ENCODE measurements at places on chromosomes 11 and 22.

GRCh38 chr22:30922151-30922611 is 46.4 kb downstream of the MORC2 start:
- DNase-seq: no peak

DNA sequence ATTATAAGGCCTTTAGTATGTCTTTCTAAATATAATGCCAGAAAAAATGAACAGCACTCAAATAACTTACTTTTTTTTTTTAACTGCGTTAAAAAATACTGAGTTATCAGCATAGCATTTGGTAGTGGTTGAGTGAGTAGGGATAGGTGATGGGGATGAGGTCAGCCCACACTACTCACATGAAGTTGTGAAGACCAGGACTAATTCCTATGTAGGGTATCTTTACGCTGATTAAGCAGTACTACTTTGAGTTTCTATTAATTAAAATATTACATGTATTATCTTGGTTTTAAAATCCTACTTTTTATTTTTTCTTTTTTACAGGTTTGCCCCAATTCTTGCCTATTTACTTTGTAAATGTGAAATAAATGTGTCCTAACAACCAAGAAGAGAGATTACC is 13.5 kb downstream of the PHF21A start:
- no peak for DNase-seq

DNA sequence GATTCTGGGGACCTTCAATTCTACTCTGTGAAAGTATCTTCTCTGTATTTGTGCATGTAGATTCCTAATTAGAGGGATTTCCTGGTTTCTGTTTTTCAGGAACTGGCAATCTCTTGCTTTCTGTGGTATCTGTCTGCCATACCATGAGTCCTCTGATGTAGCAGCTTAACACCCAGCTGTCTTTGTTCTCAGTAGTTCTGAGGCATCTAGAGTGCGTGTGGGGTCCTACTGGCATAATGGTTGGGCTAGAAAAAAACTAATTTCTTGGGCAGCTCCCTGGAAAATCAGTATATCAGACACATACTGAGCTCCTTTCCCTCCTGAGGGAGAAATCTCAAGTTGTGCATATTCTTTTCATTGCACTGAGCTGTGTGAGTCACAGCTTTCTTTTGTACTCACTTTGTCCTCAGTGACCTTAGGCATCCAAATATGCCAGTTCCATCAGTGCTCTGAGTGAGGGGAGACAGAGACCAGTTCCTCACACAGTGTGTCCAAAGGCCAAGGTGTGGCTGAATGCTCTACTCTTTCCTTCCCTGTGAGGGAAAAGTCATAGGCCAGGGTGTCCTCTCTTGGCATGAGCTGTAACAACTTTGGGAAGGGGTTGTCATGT is 35.5 kb upstream of the SLC22A24 start:
- DNase-seq: no peak

- DNase-seq: no peak
Measured at GRCh38 chr11:28537822-28538221, 429.6 kb downstream of the METTL15 start.

DNA sequence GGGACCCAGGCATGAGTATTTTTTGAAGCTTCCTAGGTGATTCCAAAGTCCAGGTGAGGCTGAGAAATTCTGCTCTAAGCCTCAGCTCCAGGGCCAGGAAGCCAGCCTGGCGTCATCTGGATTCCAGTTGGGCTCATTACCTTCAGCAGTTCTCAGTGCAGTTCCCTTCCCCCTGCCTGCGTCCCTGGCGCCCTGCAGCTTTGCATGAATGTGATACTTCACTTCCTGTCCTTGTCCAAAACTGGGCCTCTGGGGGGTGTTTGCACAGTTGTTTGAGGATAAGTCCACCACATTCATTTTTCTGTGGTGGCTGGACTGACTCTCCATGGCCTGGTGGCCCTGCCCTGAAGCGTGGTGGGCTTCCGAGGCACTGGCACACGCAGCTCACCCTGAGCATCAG is 98.1 kb downstream of the TENM4 start:
- DNase-seq: no peak

DNA sequence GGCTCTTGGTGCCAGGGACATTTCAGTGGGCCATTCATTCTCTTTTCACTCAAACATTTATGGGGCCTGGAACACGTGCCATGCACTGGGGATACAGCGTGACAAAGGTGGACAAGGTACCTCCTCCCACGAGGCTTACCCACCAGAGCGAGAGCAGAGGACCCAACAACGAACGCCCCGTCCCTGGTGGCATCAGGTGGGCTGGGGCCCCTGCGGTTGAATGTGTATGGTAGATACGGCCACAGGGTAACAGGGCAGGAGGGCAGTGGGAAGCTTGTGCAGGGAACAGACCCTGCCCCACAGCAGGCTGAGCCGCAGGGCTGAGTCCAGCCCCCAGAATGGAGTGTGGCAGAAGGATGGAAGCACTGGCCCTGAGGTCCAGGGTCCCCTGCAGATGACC is 81.1 kb downstream of the LRRC32 start:
- no peak for DNase-seq

DNA sequence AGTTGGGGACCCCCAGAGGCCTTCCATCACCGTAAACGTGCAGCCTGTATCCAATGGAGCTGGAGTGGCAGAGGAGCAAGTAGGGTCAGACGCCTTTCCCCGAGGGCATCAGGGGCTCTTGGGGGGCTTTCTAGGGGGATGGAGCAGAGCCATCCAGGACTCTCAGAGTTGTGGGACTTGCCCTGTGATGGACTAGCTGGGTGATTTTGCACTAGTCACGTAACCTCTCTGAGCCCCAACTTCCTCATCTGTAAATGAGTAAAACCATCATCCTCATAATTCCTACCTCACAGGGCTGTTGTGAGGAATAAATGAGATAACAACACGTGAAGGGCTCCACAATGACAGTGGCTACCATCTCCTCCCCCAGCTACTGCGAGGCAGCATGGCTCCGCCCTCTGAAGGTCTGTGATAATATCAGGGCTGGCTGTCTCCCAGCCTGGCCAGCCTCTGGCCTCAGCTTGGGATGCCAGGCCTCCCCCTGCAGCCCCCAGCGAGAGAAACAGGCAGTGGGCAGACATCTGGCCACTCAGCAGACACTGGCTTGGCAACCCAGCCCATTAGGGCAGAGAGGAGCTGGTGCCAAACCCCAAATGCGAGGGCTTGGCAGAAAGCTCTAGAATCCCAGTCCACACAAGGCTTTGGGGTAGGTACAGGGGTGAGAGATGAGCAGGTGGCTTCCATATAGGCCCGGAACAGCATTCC is 6.7 kb downstream of the USP2 start:
- DNase-seq: no peak

- DNase-seq: no peak
Measured at GRCh38 chr22:36933629-36934417, 20.4 kb downstream of the CSF2RB start.

DNA sequence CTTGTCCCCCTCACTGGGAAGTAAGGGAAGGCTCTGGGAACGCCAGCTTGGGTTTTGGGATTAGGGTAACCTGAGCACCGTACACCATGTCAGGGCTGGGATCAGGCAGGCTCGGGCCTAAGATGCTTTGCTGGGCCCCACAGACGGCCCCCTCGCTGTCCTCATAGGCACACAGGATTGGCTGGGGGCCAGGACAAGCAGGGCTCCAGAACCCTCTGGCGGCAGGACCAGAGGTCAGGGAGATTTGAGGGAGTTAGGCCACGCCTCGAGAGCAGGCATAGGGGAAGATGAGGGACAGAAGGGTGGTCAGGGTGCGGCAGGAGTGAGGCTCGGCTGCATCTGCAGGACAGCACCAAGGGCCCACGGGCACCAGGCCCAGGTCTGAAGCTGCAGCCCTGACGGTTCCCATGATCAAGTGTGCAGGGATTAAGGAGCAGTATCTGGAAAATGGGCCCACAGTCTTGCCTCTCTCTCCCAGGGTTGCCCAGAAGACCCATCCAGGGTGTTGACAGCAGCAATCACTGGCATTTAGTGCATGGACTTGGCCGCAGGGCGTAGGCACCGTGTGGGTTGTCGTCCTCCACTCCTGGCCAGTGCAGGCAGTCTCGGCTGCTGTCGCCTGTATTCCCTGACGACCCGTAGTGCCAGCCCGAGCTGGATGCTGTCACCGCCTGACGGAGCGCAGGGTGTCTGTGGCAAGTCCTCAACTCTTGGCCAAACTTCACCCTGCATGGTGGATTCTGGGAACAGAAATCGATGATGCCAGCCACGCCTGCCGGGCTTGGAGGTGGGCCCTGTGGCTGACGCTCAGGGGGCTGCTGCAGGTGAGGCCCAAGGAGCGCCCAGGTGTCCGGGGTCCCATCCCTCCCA is 15.7 kb upstream of the GNB1L start:
- no peak for DNase-seq

DNA sequence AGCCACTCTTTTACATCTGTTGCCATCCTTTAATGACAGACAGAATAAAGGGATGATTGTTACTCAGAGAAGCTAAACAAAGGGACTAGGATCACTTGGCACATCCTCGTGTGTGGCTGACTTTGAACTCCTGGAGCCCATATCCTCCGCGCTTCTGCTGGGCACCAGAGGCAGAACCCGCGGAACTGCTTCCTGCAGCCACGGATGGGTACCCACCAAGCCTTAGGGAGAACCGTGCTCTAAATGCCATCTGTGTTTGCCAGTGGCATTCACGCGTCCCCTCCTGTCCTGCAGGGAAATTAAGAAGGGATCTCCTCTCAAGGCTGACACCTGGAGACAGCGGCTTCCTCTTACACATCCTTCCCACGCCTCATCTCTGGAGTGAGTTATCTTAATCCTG is 294.4 kb downstream of the NTM start:
- no peak for DNase-seq

DNA sequence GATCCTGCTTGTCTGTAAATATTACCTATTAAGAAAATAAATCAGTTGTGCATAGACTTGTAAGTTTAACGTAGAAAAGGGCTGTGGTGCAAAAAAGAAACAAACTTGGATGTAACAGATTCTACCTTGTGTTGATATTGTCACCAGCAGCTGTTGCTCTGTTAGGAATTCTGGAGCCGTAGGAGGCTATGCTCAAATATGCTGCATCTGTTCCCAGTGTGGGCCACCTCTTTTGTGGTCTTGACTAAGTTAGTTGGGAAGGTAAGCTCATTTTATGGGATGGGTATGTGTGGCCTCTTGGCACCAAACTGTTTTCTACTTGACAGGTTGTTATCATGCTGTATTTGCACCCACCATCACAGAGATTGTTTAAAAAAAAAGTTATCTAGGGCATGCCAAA is 29.4 kb upstream of the RAG2 start:
- no peak for DNase-seq

DNA sequence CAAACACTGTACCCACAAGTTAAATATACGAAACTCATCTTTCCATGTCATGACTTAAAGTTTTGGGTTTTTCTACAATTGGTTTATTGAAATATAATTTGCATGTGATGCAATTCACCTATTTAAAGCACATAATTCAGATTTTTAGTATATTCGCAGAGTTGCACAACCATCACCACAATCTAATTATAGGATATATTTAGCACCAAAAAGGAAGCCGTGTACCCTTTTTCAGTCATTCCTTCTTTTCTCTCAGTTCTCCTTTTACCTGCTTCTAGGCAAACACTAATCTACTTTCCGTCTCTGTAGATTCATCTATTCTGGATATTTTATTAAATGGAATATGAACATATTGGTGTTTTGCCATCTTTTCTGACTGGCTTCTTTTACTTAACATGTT is 1458.1 kb upstream of the TENM4 start:
- DNase-seq: no peak

DNA sequence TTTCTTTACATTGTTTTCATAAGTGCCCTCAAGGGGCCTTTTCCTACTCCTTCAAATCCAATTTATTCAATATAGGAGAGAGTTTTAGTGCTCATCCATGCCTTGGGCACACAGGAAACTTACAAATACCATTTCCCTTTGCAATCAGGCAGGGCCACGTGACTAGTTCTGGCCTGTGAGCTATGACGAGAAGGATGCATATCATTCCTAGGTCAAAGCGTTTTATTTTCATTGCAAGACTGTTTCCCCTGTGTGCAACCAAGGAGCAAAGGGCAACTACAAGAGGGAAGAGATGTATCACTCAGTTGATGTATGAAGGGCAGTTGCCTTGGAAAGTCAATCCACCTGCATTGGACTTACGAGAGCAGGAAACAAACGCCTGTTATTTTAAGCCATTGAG is 1.9 kb upstream of the TRAF6 start:
- DNase-seq: no peak

DNA sequence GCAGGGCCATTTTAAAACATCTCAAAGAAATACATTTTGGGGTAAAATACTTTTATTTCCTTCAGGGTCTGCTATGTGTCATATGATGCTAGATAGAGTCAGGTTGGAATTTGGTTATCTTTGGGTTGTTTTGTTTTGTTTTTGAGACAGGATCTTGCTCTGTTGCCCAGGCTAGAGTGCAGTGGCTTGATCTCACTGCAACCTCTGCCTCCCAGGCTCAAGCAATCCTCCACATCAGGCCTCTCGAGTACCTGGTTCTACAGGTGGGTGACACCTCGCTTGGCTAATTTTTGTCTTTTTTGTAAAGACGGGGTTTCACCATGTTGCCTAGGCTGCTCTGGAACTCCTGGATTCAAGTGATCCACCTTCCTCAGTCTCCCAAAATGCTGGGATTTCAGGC is 17.3 kb downstream of the DENND5A start:
- DNase-seq: no peak

DNA sequence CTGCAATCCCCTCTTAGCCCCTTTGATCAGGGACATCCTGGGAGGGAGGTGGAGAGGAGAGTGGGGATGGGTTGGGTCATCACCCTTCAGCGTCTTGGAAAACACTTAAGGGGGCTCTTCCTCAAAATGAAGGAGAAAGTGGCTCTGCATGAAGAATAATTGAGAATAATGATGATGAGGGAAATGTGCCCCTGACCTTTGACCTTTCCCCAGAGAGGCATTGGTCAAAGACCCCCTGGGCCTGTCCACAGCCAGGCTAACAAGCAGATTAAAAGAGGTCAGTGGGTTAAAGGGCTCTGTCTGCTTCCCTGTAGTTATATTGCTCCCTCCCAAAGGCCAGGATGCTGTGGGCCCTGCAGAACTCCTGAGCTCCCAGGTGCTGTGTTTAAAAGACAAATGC is 68.7 kb downstream of the NAV2 start:
- DNase-seq: no peak

DNA sequence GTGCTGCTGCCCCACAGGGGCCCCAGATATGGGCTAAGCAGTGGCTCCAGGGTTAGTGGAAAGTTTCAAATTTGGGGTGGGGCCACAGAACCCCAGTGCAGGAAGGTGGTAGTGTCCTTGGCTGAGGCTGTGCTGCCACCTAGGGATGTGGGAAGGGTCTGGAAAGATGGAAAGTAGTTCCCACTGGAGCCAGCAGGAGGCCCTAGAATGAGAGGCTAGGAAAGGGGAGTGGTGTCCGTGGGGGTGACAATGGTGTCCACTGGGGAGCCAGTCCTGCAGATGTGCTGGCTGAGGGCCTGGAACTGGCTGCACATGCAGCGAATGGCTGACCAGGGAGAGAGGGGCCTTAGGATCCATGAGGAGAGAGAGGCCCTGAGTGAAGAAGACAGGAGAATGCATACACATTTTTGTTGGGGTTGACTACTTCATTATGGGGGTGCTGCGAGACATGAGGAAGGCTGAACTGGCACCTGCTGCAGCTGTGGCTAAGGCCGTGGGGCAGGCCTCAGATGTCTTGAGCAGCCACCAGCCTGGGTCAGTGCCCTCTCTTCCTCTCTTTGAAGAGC is 21.1 kb downstream of the RFPL3 start:
- DNase-seq: no peak
